ENCODE measurements at places on chromosomes 4 and X.

DNA sequence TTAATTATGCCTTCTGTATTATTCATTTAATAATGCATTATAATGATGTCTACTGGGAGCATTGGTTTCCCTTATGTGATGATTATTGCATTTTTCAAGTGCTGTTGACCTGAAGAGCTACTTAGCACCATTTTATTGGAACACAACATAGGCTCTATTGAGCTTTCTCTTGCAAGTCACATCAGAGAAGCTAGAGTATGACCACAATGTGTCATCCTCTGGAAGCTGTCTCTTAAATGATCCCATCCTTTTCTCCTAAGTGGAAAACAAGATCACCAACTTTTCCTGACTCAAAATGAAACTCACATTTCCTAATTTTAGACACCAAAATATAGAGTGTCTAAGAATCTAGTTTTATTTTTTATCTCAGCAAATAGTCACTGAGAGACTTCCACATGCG lies 1451.9 kb downstream of the PCDH7 start:
- no peak for DNase-seq

DNA sequence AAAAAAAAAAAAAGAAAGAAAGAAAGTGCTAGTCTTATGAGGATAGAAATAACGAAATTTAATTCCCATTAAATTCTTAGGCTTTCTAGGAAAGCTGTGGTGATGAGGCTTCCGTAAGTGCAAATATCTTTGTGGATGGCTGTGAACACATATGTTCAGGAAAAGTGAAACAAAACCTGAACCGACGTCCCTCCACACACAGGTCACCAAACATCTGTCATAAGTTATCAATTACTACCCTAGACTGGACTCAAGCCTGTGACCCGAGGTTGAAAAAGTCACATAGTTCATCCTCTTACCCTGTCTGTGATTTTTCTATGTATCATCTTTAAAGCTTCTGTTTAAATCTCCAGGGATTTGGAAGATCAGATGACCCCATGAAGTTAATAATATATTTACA lies 24.8 kb downstream of the HHIP start:
- no peak for DNase-seq

GRCh38 chr4:144647095-144647561 lies 1.2 kb downstream of the HHIP start:
- no peak for DNase-seq

DNA sequence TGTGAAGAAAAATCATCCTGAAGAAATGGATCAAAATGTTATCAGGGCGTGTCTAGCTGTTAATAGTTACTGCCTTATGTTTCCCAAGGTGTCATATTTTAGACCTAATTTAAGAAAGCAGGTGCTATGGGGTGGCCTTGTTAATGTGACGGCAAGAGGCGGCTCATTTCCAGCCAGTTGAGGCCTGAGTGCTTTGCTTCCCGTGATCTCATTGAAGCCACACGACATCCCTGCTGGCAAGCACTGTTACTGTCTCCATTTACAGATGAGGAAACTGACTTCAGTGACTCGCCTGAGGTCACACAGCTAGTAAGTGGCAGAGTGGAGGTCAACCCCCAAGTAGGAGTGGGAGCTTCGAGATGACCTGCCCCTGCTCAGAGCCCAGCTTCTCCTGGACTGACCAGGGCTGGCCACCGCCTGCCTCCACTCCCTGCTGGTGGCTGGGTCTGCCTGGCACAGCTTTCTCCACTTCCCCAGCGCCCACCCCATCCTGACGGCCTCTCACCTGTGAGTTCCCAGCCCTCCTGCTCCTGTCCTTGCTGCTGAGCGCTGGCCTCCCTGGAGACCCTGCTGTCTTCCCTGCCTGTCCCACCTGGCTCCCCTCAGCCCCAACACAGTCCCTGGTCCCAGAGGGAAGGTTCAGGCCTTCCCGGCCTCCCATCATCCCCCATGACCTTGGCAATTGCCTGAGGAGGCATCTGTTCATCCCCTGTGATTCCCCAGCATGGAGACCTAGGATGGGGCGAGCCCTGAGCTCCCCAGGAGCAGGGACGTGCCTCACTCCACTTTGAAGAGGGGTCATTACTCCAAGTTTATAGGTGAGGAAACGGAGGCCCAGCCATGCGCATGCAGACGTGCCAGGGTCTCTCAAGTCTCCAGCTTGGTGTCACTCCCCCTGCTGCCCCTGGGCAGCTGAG lies 47.7 kb upstream of the SORCS2 start:
- no peak for DNase-seq

- DNase-seq = no peak
Measured at GRCh38 chrX:27599928-27600327, 9.8 kb downstream of the DCAF8L2 start.

DNA sequence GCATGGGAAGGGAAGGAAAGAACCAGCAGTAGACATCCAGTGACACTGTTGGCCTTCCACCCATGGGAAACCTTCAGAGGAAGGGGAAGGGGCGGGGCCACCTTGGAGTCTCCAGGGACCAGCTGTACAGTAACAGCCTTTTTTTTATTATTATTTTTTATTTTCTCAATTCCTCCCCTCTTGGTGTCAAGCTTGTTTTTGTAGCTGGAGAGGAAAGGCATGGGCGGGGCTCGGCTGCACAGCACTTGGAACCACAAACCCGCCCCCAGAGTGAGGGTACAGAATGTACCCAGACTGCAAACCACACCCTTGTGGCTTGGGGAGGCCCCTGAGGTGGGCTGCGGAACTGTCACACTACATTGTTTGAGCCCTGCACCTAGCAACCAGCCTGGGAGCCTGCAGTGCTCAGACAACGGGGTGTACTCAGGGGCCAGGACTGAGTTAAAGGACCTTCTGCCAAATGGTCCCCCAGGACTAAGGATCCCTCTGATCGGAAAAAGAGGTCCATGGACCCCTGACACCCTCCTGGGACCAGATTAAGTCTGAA lies 45.7 kb downstream of the PRPS1 start:
- peak; percentile 78 for DNase-seq

DNA sequence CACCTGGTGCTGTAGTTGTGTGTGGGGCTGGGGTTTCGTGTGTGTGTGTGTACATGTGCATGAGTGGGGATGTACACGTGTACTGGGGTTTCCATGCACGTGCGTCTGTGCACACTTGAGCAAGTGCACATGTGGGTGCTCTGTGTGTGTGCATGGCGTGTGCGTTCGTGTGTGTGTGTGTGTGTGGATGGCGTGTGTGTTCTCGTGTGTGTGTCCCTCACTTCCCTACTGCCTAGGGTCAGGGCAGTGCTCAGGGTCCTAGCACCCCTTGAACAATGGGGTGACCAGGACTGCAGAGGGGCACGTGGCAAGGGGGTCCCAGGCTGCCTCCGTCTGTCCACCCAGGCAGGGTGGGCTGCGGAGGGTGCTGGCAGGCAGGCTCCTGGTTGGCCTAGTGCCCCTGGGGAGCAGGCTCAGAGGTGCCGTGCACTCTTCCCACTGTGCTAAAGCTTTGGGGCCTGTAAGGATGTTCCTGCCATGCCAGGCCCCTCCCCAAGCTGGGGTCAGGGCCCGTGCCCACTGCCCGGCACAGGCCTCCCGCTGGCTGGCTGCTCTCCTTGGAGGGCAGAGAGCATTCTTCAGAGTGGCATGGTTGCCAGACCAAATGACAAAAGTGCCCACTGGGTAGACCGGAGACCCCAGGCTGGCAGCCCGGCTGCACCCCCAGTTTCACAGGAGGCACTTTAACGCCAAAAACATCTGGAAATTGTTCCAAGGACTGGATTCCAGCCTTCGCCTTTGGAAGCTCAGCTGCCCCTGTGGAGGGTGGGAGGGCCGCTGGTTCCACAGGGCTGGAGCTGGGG lies 29.1 kb downstream of the FGFRL1 start:
- no peak for DNase-seq

DNA sequence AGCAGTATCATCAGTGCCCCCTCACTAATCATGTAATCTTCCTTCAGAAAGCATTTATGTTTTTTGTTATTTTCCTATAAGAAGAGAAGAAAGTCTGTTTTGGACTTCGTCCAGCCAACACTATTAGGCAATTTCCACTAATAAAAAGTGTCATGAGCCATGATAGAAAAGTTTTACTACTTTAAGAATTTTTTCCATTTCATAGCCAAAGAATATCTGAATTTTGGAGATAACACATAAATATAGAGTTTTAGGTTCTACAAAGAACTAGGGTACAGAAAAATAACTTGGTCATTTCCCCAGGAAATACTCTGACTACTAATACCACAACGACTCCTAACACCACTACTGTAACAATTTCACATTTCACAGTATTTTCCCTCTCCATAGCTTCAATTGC lies 41.8 kb upstream of the VEGFC start:
- DNase-seq = no peak

DNA sequence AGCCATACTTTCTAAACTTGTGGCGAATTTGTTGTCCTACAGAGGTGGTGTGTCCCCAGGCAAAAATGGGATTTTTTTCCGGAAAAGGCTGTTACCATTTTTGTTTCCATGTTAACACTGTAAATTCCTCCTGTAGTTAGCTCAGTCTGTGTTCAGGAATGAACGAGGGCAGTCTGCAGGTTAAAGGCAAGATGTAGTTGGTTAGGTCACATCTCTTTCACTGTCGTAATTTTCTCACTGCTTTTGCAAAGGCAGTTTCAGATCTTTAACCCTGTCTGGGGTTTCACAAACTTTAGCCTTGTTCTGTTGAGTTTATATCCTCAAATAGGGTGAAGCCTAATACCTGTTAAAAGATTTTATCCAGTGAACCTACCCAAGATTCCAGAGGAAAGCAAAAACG lies 50.5 kb upstream of the PUDP start:
- no peak for DNase-seq

- DNase-seq = no peak
Measured at GRCh38 chr4:166458756-166459155, 585.7 kb downstream of the TLL1 start.

DNA sequence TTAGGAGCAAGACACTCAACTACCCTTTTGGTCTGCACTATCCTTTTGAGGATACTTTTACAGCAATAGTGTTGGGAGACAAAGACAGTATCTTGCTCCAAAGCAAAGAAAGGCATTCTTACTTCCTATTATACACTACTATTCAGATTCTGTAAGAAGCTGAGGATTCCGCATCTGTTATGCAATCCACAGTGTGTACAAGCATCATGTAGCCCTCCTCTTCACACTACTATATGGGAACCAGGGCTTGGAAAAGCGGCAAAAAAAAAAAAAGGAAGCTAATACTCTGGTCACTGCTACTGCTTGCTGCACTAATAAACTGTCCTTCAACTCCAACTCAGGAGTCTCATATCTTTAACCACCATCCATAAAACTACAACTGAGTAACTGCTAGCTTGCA lies 59.1 kb downstream of the FBXW7 start:
- DNase-seq = no peak

- no peak for DNase-seq
Measured at GRCh38 chr4:75235359-75235951, 278.7 kb downstream of the RCHY1 start.

DNA sequence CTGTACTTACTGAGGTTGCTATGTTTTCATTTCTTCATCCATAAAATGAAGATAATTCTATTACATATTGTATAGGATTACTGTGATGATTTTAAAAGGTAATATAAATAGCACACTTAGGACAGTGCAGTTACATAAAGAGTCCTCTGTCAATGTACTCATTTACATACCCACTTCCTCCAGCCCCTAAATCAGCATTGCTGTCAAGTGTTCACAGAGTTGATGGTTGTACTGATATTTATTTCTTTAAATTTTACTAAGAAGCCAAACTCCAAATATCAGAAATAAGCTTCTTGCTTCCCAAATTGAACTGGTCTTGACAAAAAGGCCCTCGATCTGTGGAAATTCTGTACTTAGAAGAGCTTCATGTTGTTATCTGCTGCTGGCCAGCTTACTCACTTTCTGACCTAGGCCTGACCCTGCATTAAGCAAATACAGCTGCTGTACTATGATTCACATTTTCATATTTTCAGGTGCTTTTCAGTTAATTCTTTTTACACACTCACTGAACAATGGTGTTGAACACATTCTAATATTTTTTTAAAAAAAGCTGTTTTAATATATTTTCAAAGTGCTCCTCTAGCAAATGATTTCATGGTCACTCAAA lies 259.6 kb downstream of the UNC5C start:
- no peak for DNase-seq

- DNase-seq = peak; percentile 2
Measured at GRCh38 chr4:42865572-42866189, 26.8 kb upstream of the GRXCR1 start.

GRCh38 chrX:74351760-74352159 lies 47.8 kb downstream of the ZCCHC13 start:
- no peak for DNase-seq

- no peak for DNase-seq
Measured at GRCh38 chr4:96295143-96295741, 455.3 kb downstream of the PDHA2 start.

- no peak for DNase-seq
Measured at GRCh38 chrX:119614776-119615175, 8.6 kb upstream of the NKRF start.

- no peak for DNase-seq
Measured at GRCh38 chr4:151488968-151489367, 80.0 kb downstream of the FHIP1A start.

DNA sequence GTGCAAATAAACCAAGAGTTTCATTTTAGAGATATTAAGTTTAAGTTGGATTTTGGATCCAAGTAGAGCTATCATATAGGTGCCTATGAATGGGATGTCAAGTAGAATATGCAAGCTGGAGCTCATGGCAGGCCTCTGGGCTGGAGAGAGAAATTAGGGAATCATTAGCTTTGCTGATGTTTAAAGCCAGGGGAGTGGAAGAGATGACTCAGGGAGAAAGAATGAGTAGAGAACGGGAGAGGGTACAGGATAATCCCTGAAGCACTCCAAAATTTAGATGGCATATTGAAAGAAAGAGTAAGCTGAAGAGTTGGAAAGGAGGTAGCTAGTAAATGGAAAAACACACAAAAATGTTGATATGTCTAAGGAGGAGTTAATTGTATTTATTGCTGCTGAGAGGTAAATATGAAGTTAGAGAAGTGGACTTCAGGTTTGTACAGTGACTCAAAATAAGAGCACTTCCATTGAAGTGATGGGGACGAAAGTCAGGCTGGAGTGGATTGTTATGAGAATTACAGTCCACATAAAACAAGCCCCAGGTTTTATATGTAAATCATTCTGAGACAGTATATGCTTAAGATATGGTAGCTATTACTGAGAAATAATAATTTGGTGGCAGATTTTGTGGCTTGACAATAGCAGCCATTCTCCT lies 72.5 kb upstream of the GRXCR1 start:
- DNase-seq = no peak
